ENCODE measurements at places on chromosomes 3 and 15.

GRCh38 chr15:45182996-45183395 is 4.8 kb downstream of the SHF start:
- no peak for DNase-seq

- DNase-seq, result no peak
Observed at GRCh38 chr3:65532215-65532614, 506.5 kb downstream of the MAGI1 start.

- no peak for DNase-seq
Observed at GRCh38 chr3:47245271-47245670, 37.3 kb downstream of the KIF9 start.

- no peak for DNase-seq
Observed at GRCh38 chr3:30691249-30691880, 85.0 kb downstream of the TGFBR2 start.

DNA sequence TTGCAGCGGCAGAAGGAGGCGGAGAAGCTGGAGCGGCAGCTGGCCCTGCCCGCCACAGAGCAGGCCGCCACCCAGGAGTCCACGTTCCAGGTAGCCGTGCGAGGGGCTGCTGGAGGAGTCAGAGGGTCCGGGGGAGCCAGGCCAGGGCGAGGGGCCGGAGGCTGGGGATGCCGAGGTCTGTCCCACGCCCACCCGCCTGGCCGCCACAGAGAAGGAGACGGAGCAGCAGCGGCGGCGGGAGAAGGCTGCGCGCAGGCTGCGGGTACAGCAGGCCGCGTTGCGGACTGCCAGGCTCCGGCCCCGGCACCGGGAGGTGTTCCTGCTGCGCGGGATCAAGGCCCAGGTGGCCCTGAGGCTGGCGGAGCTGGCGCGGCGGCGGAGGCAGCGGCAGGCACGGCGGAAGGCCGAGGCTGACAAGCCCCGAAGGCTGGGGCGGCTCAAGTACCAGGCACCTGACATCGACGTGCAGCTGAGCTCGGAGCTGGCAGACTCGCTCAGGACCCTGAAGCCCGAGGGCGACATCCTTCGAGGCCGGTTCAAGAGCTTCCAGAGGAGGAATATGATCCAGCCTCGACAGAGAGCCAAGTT is 625.0 kb downstream of the MCTP2 start:
- DNase-seq, result no peak

- DNase-seq, result no peak
Observed at GRCh38 chr3:31226346-31226745, 306.4 kb upstream of the STT3B start.

GRCh38 chr3:82505079-82505756 is 743.8 kb upstream of the GBE1 start:
- no peak for DNase-seq

- no peak for DNase-seq
Observed at GRCh38 chr15:95019907-95020306, 788.5 kb downstream of the MCTP2 start.

GRCh38 chr3:14121859-14122258 is 2.8 kb downstream of the CHCHD4 start:
- DNase-seq, result no peak

DNA sequence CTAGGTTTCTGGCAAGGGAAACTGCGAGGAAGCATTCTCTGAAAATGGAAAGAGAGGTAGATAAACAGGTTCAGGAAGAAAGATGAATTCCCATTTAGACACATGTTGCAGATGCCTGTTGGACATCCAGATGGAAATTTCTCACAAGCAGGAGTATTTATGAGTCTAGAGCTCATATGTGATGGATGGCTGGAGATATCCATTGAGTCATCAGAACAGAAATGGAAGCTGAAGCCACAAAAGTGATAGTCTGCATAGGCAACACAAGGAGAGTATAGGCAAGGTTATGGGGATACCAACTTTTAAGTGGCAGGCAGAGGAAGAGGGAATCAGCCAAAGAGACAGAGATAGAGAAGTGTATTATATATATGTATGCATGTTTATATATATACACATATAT is 6.3 kb upstream of the RAMAC start:
- no peak for DNase-seq

DNA sequence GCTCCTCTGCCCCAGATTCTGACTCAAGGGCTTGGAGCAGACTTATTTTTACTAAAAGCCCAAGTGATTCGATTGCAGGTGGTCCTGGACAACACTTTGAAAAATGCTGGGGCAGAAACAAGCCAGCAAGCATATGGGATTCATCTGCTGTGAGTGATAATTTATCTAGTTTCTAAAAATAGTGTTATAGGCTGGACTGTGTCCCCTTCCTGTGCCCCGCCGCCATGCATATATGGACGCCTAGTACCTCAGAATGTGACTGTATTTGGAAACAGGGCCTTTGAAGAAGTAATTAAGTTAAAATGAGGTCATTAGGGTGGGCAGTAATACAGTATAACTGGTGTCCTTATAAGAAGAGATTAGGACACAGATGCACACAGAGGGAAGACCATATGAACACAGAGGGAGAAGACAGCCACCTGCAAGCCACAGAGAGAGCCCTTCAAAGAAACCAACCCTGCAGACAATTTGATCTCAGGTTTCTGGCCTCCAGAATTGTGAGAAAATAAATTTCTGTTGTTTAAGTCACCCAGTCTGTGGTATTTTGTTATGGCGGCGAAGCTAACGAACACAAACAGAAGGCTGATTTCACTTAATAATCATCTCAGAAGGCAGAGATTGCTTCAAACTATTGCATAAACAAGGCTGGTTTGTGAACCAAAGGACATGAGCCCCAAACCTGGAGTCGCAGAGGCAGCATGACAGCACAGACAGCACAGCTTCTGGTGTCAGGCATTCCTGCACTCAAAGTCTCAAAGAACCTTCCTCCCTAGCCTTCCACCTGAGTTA is 59.1 kb downstream of the CCNL1 start:
- DNase-seq, result no peak

DNA sequence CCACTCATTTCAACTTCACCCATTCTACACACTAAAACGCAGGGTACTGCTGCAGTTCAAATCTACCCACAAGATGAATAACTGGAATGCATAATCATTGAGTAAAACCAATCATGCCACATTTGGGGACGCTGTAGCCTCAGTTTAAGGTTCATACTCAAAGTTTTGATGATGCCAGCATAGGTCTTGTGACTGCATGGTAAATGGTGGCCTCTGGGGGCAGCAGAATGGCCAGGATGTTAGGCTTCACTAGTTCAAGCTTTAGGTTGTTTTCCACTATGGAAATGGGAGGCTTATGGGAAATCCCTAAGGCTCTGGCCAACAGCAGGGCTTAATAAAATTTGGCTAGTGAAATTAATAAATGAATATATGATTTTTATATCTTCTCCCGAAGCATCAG is 104.3 kb upstream of the TSC22D2 start:
- no peak for DNase-seq

DNA sequence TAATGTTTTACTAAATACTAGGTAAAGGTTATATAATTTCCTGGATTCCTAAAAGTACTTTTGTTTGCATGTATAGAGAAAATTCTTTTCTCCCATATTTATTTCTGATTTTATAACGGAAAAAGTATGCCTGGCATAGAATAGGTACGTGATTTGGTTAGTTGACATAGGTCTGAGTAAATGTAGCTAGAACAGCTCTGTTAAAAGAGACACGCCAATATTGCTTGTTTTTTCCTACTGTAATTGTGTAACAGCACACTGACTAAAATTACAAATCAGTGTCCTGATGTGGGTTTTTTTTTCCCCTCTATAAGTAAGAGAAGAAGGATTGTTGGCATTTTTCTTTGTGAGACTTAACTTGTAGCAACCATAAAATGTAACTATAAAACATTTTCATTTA is 26.7 kb downstream of the KLHL24 start:
- no peak for DNase-seq

- DNase-seq, result no peak
Observed at GRCh38 chr3:18403061-18403460, 22.1 kb downstream of the SATB1 start.
